NCI-H1048 (cell line): ENCODE measurements at places on chromosomes 7 and 10.

- DNase-seq, result no peak
Measured at GRCh38 chr10:100637785-100638184, 102.0 kb downstream of the HIF1AN start.

DNA sequence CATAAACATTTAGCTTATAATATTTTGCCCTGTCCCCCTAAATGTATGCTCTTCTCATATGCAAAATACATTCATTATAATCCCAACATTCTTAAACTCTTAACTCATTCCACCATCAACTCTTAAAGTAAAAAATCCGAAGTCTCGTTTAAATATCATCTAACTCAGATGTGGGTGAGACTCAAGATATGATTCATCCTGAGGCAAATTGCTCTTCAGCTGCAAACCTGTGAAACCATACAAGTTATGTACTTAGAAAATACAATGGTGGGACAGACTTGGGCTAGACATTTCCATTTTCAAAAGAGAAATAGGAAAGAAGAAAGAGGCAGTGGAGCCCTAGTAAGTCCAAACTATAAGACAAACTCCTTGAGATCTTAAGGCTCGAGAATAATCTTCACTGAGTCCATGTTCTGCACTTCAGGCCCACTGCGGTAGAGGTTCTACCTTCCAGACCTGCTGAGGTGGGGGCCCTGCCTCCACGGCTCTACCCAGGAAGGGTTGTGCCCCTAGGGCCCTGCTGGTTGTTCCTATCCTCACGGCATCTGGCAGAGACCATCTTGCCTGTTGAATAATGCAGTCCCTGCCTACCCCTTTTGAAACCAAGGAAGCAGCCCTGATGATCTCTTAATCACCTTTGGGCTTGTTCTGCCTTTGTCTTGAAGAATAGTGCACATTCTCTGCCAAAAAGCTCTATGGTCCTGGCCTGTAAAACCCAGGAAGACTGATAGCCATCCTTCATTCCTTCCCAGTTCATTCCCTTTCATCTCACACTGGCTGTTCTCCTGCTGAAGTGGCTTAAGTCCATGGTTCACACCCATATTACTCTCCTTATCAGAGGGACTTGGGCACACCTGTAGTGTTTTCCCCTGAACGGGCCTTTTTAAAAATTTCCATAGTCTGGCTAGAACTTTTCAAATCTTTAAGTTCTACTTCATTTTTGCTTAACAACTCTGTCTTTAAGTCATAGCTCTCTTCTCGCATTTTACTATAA, 37.3 kb downstream of the INPP5F start:
- DNase-seq, result no peak

DNA sequence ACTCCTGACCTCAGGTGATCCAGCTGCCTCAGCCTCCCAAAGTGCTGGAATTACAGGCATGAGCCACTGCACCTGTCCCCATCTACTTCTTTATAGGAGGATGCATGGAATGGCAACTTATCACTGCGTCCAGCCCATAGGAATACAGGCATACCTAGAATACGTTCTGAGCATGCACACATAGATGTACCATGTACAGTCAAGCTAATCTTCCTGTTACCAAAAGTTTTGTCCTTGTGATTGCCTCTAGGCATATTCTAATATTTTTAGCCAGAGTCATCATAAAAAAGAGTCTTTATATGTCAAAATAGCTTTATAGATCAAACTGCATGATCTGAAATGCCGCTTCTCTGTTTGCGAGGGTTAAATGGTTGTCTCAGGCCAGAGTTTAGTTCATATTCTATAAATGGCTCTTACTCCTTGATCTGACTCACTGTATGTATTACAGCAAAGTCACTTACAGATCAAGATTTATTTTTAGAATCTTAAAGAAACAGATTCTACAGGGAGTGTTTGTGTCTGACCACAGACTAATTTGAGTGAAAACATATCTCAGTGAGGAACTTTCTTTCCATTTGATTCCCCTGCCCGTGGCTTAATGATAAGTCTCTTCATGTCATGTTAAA, 210.9 kb downstream of the CREB5 start:
- no peak for DNase-seq

- no peak for DNase-seq
Measured at GRCh38 chr7:76211216-76211615, 9.5 kb downstream of the SRRM3 start.

DNA sequence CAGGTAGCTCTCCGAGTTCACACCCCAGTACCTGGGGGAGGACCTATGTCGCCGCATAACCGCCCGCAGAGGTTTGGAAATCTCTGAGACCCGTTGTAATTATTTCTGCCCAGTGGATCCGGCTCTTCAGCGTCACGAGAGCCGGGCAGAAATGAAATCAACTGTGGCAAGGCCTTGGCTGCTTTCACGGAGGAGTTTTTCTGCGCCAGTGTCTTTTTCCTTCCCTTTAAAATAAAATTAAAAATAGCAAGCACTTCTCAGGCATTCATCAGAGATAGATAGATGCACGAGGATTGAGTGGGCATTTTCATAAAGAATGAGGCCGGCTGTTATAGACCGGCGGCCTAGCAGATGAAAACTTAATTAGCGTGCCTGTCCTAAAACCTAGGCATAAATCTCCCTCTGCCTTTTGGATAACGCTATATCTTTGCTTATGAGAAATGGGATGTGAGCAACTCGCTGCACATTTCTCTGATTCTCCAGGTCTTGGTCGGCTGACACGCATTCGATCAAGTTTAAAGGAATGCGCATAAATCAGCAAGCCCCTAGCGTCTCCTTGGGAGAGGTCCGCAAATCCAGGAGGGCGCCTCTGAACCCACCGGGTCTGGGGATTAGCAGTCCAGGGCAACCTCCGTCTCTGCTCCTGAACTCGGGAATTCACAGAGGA, 6.4 kb downstream of the HOXA13 start:
- no peak for DNase-seq

GRCh38 chr7:38283107-38283506, 9.7 kb upstream of the TARP start:
- DNase-seq, result no peak

DNA sequence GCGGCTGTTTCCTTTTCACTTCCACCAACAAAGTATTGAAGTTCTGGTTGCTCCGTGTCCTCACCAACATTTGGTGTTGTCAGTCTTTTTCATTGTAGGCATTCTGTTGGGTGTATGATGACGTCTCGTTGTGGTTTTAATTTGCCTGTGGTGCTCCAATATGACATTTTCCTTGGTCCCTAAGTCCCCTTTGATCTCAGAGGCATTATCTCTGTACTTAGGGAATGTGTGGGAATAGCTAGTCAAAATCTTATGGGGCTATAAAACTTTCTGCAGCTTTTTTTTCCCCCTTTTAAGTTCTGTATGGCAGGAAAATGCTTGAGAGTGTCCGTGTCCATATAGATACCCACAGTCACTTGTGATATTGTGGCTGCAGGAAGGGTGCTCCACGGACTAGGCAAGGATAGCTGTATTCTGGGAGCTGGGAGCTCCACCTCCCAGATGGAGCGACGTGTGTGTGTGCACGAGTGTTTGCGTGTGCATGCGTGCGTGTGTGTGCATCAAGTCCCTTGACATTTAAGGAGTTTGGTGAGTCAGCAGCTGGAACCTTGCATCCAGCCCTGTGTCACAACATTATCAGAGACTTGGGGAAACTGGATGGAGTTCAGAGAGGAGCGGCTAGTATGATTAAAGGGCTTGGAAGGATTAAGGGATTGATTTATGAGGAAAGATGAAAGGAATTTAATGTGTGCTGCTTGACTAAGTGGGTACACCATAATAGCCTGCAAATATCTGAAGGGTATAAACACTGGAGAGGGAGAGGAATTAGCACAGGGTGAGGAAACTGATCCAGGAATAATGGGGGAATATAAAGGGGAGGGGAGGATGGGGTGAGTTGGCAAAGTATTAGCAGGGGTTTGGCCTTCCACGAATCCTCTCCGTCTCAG, 66.8 kb downstream of the LRMDA start:
- no peak for DNase-seq

DNA sequence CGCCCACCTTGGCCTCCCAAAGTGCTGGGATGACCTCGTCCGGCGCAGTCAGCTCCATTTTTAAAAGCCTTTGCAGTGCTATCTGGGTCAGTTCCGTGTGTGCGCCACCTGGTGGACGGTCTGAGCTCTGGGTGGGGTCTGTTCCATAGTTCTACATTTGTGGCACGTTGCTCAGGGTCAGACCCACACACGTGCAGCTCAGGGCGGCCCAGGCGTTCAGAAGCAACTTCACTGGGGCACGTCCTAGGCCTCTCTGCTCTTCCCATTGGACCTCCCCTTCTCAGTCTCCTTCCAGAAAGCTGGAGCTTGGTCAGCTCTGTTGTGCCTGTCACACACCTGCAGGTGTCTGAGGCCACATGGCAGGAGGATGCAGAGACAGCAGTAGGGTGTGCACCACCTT, 137.9 kb downstream of the DNAJB6 start:
- DNase-seq, result peak; percentile 24

GRCh38 chr10:106894692-106895091, 269.8 kb downstream of the SORCS1 start:
- no peak for DNase-seq

DNA sequence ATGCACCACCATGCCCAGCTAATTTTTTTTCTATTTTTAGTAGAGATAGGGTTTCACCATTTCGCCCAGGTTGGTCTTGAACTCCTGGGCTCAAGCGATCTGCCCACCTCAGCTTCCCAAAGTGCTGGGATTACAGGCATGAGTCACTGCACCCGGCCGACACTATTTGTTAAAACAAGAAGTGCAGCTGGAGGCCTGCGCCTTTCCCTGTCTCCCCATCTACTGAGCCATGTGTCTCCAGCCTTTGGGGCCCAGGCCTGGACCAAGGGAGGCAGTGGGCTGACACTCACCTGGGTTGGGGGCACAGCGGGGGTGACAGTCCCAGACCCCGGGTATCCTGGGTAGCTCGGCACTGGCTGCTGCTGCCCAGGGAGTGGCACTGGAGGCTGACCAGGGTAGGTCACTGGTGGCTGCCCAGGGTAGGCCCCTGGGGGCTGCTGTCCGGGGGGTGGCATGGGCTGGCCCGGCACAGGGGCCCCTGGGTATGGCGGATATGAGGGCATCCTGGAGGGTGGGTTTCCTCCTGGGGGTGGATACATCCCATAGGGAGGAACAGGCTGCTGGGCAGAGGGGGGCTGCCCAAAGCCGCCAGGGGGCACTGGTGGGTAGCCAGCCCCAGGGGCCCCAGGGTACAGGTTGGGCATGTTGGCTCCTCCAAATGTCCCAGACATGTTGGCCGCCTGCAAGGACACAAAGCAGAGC, 36.3 kb downstream of the PLAC9 start:
- DNase-seq, result no peak

DNA sequence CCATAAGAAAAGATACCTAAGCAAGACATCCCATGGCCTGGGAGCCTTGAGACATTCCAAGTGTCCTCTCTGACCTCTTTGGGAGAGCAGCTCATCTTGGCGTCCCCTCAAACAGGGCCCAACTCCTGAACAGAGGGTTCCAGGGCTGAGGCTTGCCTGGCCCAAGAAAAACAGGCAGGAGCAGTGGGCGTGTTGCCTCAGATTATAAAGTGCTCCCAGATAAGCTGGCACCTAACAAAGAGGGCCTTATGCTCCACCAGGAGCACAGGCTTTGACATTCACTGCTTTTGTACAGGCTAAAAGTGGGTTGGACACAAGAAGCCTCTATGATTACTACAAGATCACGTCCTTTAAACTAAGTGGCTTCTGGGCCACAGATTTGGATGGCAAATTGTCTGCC, 193.1 kb downstream of the FGFR2 start:
- DNase-seq, result no peak

- DNase-seq, result no peak
Measured at GRCh38 chr10:6473430-6473829, 106.6 kb downstream of the PRKCQ start.

DNA sequence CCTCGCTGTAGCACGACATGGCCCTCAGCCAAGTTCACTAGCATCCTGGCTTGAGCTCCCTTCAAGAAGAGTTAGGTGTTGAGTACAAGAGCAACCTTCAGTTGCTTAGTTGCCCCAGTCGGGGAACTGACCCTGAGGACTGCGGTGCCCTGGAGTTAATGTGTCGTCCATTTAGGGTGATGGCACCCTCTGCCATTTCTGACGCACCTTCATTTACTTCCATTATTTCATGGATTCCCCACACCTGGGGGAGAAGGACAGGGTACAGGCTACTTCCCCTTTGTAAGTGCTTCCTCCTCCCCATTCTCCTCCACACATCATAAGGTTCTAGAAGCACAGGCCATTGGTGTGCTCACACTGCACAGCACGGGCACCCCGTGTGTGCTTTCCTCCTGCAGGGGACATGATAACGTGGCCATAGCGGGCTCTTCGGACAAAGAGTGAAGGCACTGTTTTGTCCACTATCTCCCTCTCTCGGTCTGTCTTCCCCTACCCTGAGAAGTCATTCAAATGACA, 1.8 kb downstream of the ALOX5 start:
- DNase-seq, result no peak

DNA sequence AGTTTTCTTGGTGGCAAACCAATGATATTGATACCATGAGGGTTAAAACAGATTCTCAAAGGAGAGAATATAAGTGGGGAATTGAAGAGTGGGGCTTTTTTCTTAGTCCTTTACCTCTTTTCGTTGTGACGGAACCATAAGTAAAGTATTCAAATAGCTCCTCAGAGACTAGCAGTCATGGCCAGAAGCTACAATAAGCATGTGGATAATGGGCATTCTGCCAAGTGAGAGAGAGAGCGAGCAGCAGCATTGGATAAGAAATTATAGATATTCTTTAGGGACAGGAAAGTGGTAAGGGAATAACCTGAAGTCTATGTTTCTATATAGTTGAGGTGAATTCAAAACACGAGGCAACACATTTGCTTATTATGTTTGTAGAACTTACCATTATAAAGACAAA, 235.1 kb downstream of the SEMA3E start:
- DNase-seq, result peak; percentile 21

- DNase-seq, result no peak
Measured at GRCh38 chr7:30479202-30480120, 877 bp upstream of the NOD1 start.

- no peak for DNase-seq
Measured at GRCh38 chr7:45967591-45968157, 46.6 kb upstream of the IGFBP3 start.

- no peak for DNase-seq
Measured at GRCh38 chr10:28127881-28128280, 129.0 kb upstream of the ODAD2 start.

- no peak for DNase-seq
Measured at GRCh38 chr7:117088623-117089194, 135.4 kb downstream of the ST7 start.

- DNase-seq, result no peak
Measured at GRCh38 chr10:107033799-107034422, 130.6 kb downstream of the SORCS1 start.

DNA sequence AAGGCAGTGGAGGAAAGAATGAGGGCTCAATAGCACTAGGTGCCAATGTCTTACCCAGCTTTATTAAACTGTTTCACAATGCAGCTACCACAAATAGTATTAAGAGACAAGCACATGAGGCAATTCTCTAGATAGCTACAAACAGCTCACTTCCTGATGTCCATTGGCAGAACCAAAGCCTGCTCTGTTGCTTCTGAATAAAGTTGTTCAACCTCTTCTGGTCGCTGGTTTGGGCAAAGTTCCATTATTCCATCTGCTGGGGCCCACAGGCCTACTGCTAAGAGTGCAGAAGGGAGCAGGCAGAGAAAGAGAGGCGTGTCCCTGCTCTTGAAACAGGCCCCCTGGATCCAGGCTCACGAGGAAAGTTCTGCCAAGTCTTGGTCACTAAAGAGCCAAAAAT, 173.9 kb downstream of the ZNF438 start:
- DNase-seq, result no peak

- DNase-seq, result no peak
Measured at GRCh38 chr10:91444211-91445182, 34.4 kb downstream of the HECTD2 start.
